ENCODE measurements at places on chromosomes 6 and 20.

GRCh38 chr20:51807720-51808250, 5.5 kb upstream of the SALL4 start:
- no peak for DNase-seq
- H3K27me3 ChIP-seq: no peaks in the 10 kb centered on the region
- H3K4me3 ChIP-seq: no peak overlapping the region
- no peaks in the 10 kb centered on the region for H3K36me3 ChIP-seq
- H3K4me1 ChIP-seq: peaks cover 27% of the 10 kb centered on the region
- no peak overlapping the region for H3K27ac ChIP-seq

- no peak overlapping the region for H3K4me3 ChIP-seq
- H3K36me3 ChIP-seq: peaks cover 20% of the 10 kb centered on the region
These were observed 65.4 kb downstream of the MYH7B start for GRCh38 chr20:35021063-35021462.

DNA sequence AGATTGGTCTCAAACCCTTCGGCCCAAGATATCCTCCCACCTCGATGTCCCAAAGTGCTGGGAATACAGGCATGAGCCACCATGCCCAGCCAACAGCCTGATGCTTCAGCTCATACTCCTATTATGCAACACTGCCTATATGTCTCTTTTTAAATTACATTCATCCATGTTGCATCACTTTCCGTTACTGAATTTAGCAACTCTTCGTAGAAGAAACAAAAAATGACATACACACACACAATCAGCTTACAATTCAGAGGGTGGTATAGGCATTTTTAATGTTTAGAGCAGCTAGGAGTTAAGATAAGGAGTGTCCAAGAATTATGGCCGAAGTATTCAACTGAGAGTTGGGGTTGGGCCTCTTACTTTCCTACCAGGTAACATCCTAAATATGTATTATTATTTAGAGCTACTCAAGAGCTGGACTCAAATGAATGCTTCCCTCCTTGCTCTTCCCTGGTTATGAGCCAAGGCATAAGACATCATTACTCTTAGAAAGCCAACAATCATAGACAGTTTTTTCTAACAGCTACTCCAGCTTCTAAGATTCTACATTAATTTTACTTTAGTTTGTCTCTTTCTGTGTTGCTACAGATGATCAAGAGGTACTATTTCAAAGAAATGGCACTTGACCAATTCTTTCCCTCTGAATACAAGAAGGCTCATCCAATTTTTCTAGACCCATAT, 62.0 kb upstream of the BMP5 start:
- H3K4me3 ChIP-seq: no peak overlapping the region
- peaks cover 15% of the 10 kb centered on the region for H3K27me3 ChIP-seq
- no peak overlapping the region for H3K27ac ChIP-seq

DNA sequence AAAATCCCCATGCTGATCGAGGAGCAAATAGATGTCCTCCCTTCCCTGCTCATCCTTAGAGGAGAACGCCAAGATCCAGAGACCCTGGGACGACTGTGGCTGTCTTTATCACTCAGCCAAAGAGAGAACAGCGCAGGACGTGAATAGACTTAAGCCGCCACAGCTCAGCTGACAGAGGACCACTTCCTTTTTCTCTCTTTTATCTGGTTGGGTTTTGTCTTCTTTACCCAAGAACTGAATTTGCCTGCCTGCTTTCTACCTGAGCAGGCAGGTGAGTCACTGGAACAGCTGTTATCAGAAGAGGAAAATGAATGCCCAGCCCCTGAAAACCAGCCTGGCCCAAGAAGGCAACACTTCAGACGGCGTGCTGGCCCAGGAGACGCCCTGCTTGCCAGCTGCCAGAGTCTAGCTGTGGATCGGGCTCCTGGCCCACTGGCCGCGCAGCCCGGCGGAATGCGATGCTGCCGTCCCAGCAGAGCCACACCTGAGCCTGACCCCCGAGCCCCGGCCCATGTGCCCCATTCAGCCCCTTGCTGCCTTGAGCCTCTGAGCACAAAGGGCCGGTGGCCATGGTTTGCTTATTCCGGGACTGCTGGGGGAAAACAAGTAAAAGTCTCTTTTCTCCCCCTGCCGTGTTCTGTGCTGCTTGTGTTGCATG, 82.1 kb downstream of the TCP11 start:
- H3K36me3 ChIP-seq: peaks cover 4% of the 10 kb centered on the region
- no peak for DNase-seq
- H3K27me3 ChIP-seq: no peaks in the 10 kb centered on the region
- peaks cover 14% of the 10 kb centered on the region for H3K4me1 ChIP-seq
- no peak overlapping the region for H3K4me3 ChIP-seq
- H3K27ac ChIP-seq: no peak overlapping the region

DNA sequence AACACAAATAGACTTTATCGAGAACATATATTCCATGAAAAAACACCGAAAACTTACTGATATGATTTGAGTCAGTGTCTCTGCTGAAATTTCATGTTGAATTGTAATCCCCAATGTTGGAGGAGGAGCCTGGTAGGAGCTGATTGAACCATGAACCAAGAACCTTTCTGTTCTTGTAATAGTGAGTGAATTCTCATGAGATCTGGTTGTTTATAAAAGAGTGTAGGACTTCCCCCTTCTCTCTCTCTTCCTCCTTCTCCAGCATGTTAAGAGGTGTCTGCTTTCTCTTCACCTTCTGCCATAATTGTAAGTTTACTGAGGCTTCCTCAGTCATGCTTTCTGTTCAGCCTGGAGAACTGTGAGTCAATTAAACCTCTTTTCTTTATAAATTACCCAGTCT, 1289.3 kb upstream of the CITED2 start:
- peaks cover 31% of the 10 kb centered on the region for H3K36me3 ChIP-seq
- no peak for DNase-seq
- peaks cover 53% of the 10 kb centered on the region for H3K4me1 ChIP-seq
- H3K27ac ChIP-seq: peak overlapping the region; percentile 58
- no peaks in the 10 kb centered on the region for H3K27me3 ChIP-seq
- H3K4me3 ChIP-seq: no peak overlapping the region

DNA sequence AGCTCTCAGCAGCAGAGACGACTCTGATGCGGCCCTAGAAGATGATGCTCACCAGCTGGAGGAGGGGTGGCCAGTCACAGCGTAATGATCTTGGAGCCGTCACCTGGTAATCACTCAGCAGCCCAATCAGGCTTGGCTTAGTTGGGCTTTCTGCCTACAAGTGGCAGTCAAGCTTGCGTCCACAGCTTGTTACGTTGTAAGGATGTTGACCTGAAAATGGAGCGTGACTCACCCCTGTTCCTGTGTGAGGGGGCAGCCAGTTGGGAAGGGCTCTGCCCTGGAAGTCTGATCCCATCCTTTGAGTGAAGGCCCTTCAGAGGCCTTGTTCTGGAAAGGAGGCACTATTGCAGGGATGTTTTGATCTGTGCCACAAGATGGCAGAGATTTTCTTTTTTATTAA, 49.8 kb downstream of the SPATA2 start:
- H3K27me3 ChIP-seq: no peaks in the 10 kb centered on the region
- H3K4me3 ChIP-seq: no peak overlapping the region
- H3K27ac ChIP-seq: peak overlapping the region; percentile 69
- no peak for DNase-seq
- no peaks in the 10 kb centered on the region for H3K36me3 ChIP-seq
- H3K4me1 ChIP-seq: peaks cover 39% of the 10 kb centered on the region
